M059J (cell line): ENCODE measurements at places on chromosomes 7 and 10.

DNA sequence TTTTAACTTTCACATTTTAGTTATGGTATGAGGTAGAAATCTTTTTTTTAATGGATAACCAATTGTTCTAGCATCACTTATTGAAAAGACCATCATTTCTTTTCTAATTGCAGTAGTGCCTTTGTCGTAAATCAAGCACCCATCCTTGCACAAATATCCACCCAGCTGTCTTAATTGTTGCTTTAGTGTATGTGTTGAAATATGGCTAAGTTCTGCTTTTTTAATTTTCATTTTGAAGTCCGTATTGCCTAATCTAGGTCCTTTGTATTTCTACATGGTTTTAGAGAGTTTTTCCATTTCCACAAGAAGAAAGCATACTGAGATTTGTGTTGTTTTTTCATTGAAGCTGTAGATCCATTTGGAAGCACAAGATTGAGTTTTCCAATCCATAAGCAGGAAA lies 259.6 kb upstream of the SEMA3E start:
- DNase-seq, result no peak

DNA sequence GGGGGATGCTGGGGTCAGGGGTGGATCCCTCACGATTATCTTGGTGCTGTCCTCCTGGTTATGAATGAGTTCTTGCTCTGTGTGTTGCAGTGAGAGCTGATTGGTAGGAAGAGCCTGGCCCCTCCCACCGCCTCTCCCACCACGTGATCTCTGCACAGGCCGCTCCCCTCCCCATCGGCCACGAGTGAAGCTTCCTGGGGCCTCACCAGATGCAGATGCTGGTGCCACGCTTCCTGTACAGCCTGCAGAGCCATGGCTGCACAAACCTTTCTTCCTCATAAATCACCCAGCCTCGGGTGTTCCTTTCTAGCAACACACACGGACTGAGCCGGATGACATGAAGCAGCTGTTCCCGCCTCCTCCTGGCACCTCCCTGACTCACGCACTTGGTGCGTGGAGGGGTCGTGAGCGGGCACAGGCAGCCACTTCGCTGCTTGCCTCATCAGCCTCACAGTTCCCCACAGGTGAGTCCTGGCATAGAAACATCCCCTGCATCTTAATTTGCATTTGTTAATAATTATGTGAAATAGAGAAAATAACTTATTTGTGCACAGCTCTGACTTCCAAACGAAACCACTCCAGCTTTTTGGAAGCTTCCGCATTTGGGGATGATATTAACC lies 210.8 kb downstream of the ADARB2 start:
- no peak for DNase-seq

GRCh38 chr7:104895522-104896236 lies 118.3 kb upstream of the KMT2E start:
- DNase-seq, result no peak

- no peak for DNase-seq
Observed at GRCh38 chr7:71325151-71325550, 193.2 kb downstream of the GALNT17 start.

DNA sequence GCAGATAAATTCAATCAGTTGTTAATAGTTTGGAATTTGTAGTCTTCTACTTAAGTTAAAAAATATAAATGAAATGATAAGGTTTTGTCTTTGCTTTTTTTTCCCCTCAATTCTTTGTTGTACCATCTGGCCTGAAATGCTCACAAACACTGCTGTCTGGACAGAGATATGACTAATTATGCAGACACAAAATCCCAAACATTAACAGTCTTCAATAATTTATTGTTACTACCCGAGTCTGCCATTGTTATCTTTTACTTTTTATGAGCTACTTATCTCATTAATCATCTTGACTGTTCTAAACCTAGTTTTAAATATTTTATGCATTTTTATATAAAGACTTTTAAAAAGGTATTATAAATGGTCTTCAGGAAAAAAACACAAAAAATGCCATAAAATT lies 64.7 kb upstream of the THSD7A start:
- peak; percentile 62 for DNase-seq

DNA sequence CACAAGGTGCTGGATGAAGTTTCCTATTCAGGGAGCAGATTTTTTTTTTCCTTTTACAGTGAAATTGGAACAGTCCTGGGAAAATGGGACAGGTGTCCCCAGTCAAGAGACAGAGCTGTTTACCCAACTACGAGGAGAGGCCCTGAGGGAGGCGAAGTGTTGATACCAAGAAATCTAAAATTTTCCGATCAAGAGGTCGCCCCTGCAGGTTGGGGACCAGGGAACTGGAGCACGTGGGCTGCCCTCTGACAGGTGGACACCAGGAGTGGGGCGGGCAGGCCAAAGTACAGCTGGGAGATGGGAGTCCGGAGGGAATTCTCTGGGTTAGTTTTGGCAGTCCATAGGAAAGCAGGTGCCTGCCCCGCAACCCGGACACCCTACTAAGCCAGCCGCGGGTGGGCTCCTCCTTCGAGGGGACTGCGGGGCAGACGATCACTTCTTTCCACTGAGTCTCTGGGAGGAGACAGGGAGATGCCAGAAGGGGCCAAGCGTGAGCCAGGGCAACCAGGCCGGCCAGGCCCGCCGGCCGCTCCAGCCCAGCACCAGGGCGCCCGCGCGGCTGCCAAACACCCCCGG lies 965 bp upstream of the CAMK1D start:
- DNase-seq, result no peak

GRCh38 chr10:132847416-132847777 lies 61.5 kb upstream of the NKX6-2 start:
- DNase-seq, result no peak
